ENCODE measurements at places on chromosomes 4 and X.

GRCh38 chrX:21166272-21166982, 207.8 kb upstream of the CNKSR2 start:
- no peak for DNase-seq

DNA sequence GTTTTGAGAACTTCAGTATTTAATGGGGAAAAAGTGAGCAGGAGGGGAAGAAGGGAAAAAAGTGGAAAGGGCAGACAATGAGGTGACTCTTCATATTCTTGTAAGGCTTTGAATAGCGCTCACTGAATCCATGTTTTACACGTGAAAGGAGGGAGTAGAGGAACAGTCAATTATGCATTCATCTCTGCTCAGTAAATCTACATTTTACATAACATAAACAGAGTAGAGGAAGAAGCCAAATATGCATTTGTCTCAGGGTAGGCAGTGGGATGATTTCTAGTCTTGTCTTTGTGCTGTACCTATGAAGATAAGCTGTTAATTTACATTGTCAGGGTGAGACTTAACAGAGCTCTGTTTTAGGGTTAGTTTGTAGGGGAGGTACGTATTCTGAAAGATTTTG, 19.4 kb upstream of the ELF2 start:
- DNase-seq: no peak

DNA sequence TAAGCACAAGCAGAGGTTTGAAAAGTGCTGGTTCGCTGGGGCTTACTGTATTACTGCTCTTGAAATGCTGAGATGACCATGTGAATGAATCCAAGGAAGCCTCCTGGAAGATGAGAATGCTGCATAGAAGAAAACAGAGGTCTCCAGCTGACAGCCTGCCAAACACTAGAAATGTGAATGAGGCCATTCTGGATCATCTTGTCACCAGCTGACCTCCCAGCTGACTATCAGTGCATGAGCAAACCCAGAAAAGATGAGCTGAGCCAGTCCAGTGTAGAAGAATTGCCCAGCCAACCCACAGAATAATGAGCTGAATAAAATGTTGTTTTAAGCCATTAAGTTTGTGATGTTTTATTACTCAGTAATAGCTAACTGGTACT, 49.1 kb upstream of the DYNLT3 start:
- DNase-seq: no peak

GRCh38 chr4:115219315-115219860, 106.0 kb upstream of the NDST4 start:
- no peak for DNase-seq

GRCh38 chrX:150574559-150575418, 6.4 kb downstream of the MTM1 start:
- DNase-seq: no peak

GRCh38 chrX:74925225-74926088, at the start of gene NEXMIF:
Gene NEXMIF (minus strand): TSS chrX:74925452.
- DNase-seq: no peak

DNA sequence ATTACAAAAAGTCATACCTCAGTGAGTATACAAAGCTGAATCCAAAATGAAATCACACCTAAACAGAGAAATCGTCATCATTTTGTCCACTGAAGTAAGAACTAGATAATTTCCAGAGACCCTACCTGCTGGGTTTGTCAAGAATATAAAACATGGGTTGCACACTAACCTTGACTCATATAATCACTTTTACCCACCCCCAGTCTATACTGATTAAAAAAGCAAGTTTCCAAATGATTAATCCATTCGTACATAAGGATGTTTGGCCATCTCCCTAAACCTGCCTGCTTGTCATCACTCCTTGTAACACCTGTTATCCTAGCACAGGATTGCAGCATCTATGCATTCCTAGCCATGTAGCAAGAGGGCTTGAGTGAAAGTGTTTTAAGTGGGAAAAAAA, 4.7 kb downstream of the RAP2C start:
- no peak for DNase-seq

DNA sequence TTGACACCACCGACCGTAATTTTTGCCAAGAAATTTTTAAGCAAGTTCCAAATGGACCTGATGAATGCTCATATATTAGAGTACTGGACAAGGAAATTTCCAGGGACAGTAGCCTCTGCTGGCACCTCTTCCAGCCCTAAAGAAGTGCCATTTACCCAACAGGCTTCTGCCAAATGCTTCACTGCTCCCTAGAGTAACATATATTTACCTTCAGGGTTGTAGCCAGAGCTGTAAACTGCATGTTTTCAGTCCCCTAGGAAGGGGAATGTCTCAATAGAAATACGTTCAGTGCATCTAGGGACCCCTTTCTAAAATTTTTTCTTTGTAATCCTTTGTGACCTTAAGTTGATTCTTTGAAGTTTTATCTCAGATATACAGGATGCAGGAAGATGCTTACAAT, 143.1 kb upstream of the SMAD1 start:
- no peak for DNase-seq

DNA sequence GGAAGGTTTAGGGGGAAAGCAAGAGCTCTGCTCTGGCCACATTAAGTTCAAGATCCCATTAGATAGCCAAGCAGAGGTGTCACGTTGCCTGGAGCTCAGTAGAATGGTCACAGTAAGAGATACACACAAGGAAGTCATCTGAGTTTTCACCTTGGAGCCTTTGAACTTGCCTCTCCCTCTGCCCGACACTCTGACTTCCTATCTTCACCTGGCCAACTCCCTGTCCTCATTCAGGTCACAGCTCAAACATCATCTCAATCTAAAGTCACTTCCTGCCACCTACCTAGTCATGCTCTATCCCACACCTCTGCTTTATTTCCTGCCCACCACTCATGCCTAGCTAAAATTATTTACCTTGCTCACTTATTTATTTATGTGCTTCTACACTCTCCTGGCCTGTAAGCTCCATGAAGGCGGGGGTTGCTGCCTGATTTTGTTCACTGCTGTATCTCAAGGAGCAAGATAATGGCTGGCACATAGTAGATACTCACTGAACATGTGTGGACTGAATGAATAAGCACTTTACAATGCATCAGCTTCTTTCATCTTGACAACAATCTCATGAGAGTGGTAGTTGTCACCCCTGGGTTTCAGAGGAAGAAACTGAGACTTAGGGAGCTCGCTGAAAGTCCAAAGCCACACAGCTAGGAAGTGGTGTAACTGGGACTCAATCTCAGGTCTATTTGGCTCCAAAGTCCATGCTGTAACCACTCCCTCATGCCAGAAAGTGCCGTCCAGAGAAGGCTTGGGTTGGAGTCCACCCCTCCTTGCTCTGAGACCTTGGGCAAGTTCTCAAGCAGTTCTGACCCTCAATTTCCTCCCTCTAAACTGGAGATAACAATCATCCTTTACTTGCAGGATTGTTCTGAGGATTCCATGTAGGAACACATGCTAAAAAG, 40.3 kb downstream of the EFNB1 start:
- DNase-seq: no peak

- no peak for DNase-seq
These were observed 62.5 kb downstream of the PGRMC2 start for GRCh38 chr4:128225148-128225547.

DNA sequence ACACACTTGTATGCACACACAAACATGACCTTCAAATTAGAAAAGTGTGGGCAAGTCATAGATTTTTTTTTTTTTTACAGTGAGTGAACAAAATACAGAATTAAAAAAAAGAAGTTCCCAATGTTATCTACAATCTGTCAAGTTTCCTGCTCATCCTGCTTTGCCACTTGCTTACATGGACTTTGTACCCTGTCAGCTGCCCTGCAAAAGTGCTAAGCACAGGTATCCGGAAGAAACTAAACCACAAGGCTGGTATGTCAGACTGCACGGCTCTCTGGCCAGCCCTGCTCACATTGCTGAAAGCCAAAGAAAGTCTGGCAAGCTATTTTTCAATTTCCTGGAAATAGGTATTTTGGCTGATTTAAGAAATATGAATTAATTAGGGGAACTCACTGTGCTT, 38.9 kb upstream of the BCLAF3 start:
- DNase-seq: no peak

GRCh38 chrX:131812847-131813825, 210.0 kb upstream of the STK26 start:
- no peak for DNase-seq

DNA sequence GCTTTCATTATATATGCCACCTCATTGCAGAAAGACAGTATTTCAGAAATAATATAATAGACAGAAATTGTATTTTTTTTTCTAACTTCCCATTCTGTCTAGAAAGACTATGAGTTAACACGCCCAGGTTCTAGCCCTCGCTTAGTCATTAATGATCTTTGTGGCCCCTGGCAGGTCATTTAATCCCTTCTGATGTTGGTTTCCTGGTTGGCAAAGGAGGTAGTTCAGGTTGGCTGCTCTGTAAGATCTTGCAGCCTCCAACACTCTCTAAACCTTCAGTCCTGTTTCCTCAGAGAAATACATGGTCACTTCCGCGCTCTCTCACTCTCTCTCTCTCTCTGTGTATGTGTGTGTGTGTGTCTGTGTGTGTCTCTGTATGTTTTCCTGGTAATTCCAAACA, 156.3 kb upstream of the NOCT start:
- DNase-seq: no peak

GRCh38 chrX:42465821-42466220, 312.1 kb downstream of the PPP1R2C start:
- DNase-seq: no peak

- DNase-seq: no peak
These were observed 155.0 kb upstream of the MAP3K15 start for GRCh38 chrX:19670321-19670750.

- DNase-seq: no peak
These were observed 703.0 kb downstream of the PCDH18 start for GRCh38 chr4:136829280-136829679.

DNA sequence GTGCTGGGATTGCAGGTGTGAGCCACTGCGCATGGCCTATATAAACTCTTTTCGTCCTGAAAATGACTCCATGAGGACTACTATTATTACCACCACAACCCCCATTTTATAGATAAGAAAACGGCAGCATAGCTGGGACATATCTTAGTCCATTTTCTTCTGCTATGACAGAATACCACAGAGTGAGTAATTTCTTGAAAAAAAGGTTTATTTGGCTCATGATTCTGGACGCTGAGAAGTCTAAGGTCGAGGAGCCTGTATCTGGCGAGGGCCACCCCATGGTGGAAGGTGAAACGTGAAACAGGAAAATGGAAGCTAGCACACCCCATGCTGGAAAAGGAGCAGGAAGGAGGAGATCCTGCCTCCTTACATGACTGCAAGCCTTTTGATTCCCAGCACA, 68.9 kb downstream of the SMIM20 start:
- DNase-seq: no peak

DNA sequence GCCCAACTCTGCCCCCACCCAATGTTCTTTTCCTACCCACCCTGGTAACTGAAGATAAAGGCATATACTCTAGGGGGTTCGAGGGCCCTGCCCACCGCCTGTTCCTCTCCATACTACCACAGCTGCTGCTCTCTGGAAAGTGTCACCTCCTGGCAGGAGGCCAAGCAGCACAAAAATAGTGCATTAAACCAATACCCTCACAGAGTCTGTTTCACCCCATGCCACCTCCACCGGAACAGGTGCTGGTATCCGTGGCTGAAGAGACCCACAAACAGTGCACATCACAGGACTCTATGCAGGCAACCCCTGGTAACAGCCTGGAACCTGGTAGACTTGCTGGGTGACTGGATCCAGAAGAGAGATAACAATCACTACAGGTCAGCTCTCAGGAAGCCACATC, 85.1 kb upstream of the CTSO start:
- DNase-seq: no peak

GRCh38 chr4:21827575-21827974, 121.0 kb downstream of the KCNIP4 start:
- no peak for DNase-seq

DNA sequence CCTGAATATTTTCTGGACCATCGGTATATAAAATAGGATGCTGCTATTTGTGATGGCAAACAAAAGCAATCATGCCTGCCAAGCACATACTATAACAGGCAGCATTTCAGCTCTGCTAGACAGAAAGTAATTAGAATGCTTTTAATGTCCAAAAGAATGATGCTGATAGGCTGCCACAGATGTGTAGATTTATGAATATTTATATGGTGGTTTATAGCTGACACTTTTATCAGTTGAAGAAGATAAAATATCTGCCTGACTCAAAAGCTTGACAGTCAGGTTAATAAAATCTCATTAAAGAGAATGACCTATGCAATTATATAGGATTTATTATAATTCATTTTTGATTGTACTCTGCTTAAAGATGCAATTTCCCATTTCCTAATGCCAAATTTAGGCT, 4.0 kb downstream of the BEND4 start:
- no peak for DNase-seq

DNA sequence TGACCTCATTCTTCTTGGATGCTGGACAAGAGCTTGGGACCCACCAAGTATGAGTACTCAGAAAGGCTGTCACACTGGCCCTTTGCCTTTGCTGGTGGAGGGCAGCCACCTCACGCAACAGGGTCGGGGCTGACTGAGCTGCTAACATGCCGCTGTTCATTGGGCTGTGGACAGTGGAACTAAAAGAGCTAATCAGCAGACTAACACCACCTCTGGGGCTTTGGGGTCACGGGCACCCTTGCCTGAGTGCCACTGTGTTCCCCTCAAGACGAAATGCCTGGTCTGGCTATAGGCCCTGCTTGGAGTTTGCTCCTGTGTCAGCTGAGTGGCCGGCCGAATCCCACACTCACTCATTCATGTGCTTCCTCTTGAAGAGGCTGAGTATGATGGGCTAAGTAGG, 559.6 kb downstream of the SPRY1 start:
- DNase-seq: no peak

DNA sequence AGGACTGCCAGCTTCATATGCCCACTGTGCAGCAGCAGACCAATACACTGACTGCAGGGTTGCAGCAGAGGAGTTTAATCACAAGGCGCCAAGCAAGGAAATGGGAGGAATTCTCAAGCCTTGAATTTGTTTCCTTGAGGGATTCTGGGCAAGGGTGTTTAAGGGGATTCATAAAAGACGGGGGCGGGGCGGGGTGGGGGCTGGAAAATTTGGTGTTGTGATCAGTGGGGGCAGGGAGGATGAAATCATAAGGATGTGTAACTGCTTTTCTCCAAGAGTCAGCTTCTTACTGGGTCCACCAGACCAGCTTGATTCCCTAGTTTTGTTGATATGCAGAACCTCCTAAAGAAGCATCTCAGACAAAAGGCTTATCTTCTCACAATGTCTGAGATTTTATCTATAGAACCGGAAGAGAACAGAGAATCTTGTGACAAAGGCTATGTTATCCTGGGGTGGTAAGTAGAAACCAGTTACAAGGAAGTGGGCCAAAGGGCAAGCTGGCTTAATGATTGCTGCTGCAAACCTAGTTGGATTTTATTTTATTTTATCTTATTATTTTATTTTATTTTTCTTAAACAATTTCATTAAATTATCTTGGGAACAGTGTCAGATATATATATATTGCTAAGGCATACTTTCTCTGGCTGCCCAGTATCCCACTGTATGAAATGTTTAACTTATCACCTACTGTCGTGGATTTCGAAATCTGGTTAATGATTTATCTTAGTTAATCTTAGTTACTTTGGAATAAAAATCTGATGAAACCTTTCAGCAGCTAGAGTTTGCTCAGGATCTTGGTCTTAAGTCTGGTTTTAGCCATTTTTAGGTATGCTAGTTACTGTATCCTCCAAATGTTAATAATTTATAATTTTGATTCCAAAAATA, 276.4 kb downstream of the RPA4 start:
- DNase-seq: no peak

GRCh38 chr4:137116144-137116543, 416.1 kb downstream of the PCDH18 start:
- DNase-seq: no peak

- DNase-seq: no peak
These were observed 26.6 kb upstream of the ZNF185 start for GRCh38 chrX:152871260-152871659.

- DNase-seq: no peak
These were observed 5.9 kb upstream of the FAM184B start for GRCh38 chr4:17787315-17787714.

GRCh38 chr4:14111730-14112181, 484.2 kb upstream of the BOD1L1 start:
- no peak for DNase-seq

Data from right kidney (tissue), 9 donors.